Germinal center (tissue), 1 donor: ENCODE measurements at places on chromosomes 7 and 10.
A peak's percentile ranks its signal among the peaks of the same experiment; 100 is the strongest.

DNA sequence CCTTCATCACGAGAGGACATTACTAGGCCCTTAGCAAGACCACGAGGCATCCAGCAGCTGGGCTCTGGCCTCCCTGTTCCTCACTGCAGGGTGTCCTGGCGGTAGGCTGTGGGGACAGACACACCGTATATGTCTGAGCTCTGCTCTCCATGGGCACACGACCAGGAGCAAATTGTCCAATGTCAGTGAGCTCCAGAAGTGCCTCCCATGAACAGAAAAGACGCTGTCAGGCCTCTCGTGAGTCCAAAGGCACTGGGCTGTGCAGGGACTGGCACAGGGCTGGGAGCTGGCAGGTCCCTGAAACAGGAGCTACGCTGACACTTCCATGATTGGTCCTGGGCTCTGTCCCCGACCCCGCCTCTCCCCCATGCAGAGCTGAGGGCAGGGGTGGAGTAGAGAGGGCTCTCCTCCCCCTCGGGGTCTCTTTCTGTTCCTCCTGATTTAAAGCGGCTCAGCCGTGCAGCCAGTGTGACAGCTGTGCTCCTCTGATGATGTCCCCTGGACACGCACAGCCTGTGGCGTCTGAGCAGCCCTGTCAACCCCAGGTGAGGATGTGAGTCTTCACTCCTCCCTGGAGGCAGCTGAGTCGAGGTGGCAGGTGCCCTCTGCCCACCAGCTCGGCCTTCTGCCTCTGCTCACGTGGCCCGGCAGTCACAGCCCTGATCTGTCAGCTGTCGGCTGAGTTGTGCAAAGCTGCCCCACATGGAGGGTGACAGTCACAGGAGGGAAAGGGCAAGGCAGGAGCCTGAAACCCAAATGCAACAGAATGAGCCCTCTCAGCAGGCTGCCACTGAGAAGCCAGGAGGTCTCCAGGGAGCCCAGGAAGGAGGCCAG lies 13.0 kb downstream of the ANTXRL start:
- no peak for DNase-seq

DNA sequence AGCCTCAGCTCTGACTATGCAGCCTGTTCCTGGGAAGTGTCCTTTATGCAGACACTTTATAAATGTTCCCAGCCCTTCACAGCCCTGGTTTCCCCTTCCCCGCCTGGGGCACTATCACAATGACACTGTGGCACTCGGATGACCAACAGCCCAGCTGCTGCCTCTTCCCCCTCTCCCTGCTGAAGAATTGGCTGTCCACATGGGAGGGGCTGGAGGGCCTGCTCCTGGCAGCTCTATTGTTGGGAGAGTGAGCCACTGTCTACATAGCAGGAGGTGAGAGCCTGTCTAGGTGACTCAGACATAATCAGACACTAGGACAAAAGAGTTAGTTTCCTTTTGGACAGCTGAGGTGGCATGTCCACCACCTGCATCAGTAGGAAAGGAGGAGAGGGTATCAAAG lies 437.5 kb downstream of the PLXNA4 start:
- DNase-seq = no peak

DNA sequence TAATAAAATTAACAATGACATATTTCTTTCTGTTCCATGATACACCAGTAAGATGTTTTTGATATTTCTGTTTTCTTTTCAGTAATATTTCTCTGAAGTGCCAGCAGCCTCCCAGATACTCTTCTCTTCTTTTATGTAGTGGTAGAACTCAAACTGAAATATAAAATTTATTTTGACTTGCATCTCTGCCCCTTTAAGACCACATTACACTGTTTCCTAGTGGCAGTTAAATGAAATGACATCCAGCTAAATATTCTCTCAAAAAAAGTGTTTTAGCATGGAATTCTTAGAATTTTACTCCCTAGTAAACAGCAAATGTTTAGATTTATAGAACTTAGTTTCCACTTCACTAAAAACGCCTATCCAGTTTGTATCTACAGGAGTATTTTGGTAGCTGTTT lies 237.2 kb upstream of the MTPN start:
- DNase-seq = no peak

DNA sequence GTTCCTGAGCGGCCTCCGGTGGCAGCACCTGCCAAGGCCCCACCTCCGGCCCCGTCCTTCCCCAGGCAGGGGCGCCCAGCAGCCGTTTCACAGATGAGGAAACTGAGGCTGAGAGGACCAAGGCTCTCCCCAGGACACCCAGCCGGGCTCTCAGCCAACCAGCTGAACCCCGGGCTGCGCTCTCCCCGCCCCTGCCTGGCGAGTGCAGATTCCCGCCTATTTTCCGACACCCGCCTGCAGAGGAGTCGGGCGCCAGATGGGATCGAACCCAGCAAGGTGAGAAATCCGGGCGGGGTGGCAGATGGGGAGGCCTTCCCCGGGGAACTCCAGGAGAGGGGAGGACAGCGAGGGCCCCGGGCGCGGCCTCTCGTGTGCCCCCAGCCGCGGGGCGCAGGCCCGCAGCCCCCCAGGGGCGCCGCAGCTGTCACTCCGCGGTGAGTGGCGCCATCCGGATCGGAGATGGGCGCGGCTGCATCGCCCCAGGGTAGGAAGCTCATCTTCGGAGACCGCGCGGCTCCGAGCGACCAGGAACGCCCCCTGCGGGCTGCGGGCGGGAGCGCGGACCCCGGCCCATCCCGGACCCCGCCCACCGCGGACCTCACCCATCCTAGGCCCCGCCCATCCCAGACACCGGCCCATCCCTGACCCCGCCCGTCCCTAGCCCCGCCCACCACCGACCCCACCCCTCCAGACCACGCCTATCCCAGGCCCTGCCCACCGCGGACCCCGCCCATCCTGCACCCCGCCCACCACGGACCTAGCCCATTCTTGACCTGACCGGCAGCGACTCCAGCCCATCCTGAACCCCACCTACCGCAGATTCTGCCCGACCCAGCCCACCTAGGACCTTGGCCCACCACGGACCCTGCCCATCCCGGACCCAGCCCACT lies 90.3 kb downstream of the MICALL2 start:
- peak; percentile 84 for DNase-seq

- no peak for DNase-seq
Measured at GRCh38 chr10:14859775-14860174, 18.9 kb upstream of the SUV39H2 start.
